ENCODE measurements at places on chromosomes 6 and 20. TPM values are rescaled to one million over a fixed set of nuclear protein-coding genes. Genes with fewer than 3 reads are reported as not detected.

The HUS1B gene
- total RNA-seq = 0.77 TPM

The TBXT gene
- not detected for total RNA-seq

The KCNK15 gene
- total RNA-seq = 0.19 TPM

The ZC2HC1B gene
- not detected for total RNA-seq

The RAMACL gene
- 0.38 TPM for total RNA-seq

The BACH2 gene
- total RNA-seq = under 0.01 TPM

The ERVFRD-1 gene
- not detected for total RNA-seq

The AKAP12 gene
- total RNA-seq = 198 TPM

The ADGRF5 gene
- 43.1 TPM for total RNA-seq

The VSX1 gene
- not detected for total RNA-seq

The SLC22A1 gene
- total RNA-seq = 0.38 TPM

The CST7 gene
- total RNA-seq = not detected
